ENCODE measurements at places on chromosomes 6 and 20. TPM values are rescaled to one million over a fixed set of nuclear protein-coding genes. Genes with fewer than 3 reads are reported as not detected.

OSBPL2 gene
- 49.3 TPM for total RNA-seq

SIGLEC1 gene
- total RNA-seq, result 66.9 TPM

KAT14 gene
- total RNA-seq, result 12.3 TPM

CASS4 gene
- 15.5 TPM for total RNA-seq

SUMO4 gene
- total RNA-seq, result 1.9 TPM

EFCAB8 gene
- 0.10 TPM for total RNA-seq

SLC2A4RG gene
- 28.8 TPM for total RNA-seq

CLPSL1 gene
- total RNA-seq, result not detected

SRSF12 gene
- total RNA-seq, result not detected

PRSS35 gene
- total RNA-seq, result 1.1 TPM

EEF1A2 gene
- total RNA-seq, result not detected

TP53TG5 gene
- not detected for total RNA-seq

TRIM15 gene
- total RNA-seq, result not detected

DEFB112 gene
- total RNA-seq, result not detected

SLC13A3 gene
- total RNA-seq, result 1.1 TPM

SMPDL3A gene
- 11.7 TPM for total RNA-seq

CLDN20 gene
- total RNA-seq, result not detected

CDSN gene
- total RNA-seq, result not detected

BIRC7 gene
- total RNA-seq, result 4.2 TPM

RBM24 gene
- 0.26 TPM for total RNA-seq

RGS17 gene
- total RNA-seq, result 0.15 TPM

TRAPPC3L gene
- not detected for total RNA-seq

ZC2HC1B gene
- total RNA-seq, result not detected

STMND1 gene
- 2.9 TPM for total RNA-seq

PLN gene
- total RNA-seq, result 1.9 TPM

CRISP1 gene
- not detected for total RNA-seq

HNF4A gene
- total RNA-seq, result 0.44 TPM

CLIC5 gene
- total RNA-seq, result 197 TPM

SMIM26 gene
- 80.7 TPM for total RNA-seq

HIVEP2 gene
- 32.5 TPM for total RNA-seq

SPEF1 gene
- 5.2 TPM for total RNA-seq
